ENCODE measurements at places on chromosomes 6 and 20.

GRCh38 chr6:85756982-85757381 is 114.3 kb upstream of the SYNCRIP start:
- DNase-seq: no peak

- DNase-seq: no peak
Measured at GRCh38 chr6:92169506-92169905, 1249.9 kb downstream of the EPHA7 start.

GRCh38 chr6:117711369-117711768 is 36.1 kb downstream of the NUS1 start:
- DNase-seq: no peak

DNA sequence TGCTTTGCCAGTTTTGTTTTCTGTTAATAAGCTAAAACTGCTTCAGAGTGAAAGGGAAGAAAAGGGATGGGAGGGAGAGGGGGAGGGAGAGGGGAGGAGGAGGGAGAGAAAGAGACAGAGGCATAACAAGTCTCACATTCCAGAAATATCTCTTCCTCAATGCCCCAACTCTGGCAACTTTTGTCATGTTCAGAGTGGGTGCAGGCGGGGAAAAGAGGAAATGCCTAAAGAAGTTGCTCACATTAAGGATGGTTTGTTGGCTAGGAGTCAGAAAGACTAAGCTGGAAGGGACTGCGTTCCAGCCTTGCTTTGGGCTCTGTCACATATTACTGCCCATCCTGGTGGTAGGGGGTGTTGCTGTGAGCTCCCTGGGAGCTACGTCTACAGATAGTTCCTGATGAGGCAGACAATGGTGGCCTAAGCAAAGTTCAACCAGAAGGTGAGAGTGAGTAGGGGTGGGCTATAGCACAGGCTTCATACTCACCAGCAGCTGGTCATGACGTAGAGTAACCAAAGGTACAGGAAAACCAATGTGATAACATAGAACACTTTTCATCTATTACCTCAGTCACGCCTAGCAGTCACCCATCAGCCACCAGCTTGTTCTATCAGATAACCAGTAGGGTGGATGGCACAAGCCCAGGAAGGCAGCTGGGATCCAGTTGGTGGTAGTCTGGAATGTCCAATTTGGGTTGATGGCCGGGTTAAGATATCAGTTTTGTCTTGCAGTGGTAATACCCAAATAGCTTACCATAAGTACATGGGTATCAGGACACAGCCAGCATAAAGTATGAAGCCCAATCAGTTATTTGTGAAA is 2.1 kb downstream of the TSPYL4 start:
- DNase-seq: no peak

DNA sequence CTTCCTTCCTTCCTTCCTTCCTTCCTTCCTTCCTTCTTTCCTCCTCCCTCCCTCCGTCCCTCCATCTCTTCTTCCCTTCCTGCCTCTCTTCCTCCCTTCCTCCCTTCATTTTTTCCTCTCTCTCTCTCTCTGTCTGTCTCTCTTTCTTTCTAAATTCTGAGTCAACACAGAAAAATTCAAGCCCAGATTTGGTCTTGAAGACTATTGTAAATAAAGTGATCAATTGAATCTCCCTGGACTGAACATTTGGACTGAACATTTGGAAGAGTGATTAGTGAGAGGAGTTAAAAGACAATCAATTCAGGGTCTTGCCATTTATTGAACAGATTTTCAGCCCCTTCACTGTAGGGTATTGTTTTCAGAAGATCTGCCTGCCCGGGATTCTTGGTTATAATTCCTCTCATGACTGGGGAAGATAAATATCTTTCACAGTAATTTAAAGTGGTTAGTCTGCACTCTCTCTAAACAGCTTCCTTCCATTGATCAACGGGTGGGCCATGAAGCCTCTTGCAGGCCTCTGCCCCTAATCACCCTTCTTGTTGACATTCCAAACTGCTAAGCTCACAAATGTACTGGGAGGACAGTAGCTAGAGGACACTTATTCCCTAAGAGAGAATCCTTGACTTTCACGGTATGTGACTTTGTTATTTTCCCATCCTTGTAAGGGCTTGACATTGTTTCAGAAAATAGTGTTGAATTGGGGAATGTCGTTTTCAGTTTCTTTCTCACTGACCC is 101.7 kb upstream of the BMP2 start:
- no peak for DNase-seq

DNA sequence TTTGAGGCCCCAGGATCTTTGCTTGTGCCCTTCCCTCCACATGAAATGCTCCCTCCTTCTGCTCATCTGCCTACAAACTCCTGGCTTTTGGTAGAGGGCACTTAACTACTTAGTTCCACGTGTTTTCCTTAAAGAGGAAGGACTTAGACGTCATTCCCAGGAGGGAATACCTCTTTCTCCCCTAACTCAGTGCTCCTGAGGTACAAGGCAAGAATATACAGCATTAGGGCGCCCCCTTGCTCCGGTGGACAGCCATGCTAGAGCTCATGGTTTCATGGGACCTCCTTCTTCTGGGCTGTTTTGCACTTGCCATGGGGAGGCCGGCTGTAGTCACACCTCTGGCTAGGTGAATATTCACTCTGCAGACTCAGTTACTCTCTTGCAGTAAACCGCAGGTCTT is 93.8 kb upstream of the LY86 start:
- peak; percentile 8 for DNase-seq

DNA sequence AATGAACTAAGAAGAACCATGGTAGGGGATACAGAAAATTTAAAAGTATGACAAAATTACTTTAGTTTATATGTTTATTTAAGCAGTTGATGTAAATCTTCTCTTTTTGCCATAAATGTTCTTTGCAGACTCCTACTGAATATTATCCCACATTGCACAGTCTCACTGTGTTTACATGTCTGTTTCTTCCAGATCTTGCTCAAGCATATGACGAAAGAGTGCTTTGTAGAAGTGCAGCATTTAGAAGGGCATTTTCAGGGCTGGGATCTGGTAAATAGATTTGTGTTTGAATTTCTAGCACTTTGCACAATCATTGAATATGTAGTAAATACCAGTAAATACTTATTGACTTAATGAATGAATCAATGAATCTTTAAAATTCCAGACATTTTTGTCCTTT is 152.0 kb upstream of the EPHA7 start:
- no peak for DNase-seq

DNA sequence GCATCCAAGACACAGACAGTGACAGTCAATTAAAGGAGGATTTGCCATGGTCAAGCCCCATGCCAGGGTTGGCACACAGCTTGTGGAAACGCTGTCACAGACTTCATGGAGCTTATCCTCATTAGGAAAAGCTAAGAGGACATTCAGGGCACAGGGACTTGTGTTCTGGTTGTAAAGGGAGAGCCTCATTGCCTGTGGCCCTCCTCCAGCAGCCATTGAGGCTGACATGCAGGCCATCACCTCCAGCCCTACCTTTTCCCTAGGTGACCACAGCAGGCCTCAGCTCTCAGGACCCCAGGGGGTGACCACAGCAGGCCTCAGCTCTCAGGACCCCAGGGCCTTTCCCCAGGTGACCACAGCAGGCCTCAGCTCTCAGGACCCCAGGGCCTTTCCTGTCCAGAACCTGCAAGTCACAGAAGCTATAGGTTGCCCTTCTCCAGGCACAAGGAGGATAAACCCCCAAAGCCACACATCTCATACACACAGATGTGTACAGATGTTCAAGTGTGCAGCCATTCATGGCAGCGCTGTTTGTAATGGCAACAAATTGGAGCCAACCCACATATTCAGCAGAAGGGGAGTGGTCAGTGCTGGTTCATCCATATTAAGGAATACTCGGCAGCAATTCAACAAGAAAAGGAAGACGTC is 26.1 kb downstream of the DUSP22 start:
- DNase-seq: no peak

DNA sequence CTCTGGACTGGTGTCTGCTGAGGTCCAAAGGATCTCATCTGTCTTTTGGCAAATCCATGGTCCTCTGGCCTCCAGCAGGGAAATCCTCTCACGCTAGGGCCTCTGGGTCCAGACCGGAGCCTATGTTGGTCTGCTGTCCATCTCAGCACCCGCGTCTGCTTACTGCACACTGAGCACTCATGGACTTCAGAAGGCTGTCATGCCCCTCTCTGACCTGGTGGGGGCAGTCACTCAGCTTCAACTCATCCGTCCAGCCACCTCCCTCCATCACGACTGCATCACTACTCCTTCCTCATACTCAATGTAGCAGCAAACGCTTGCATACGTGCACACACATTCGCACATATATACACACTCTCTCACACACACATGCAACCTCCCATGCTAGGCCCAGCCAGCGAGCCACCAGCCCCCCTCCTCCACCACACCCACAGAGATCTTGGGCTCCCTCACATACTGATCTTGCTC is 33.3 kb downstream of the GABRR2 start:
- DNase-seq: no peak

DNA sequence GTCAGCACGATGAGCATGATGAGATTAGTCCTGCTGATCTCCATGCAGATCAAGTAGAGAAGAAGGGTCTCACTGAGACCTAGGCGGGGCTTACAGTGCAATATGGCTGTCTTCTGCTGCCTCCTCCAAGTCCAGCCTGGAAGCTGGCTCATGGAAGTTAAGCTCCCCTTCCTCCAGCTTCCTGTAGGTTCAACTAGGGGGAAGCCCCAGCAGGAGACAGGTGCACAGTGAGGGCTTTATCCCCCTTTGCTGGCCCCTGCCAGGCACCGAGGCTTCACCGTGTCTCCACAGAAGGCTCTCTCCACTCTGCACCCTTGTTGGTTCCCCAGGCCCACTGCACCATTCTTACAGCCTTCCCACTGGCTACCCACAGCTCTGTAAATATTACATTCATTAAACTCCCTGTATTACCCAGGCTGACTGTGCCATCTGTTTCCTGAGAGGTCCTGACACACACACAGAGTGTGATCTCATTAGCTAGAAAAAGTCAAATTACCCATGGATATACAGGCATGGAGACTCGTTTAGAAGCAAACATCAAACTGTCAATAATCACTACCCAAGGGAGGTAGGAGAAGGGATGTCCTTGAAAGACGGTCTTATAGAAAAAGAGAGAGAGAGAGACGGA is 90.4 kb downstream of the SLC2A10 start:
- no peak for DNase-seq

GRCh38 chr6:56804996-56805395 is 149.9 kb upstream of the BEND6 start:
- no peak for DNase-seq

- no peak for DNase-seq
Measured at GRCh38 chr6:47174502-47175023, 132.4 kb upstream of the ADGRF1 start.

GRCh38 chr20:32582659-32583580 is 2.2 kb downstream of the NOL4L start:
- DNase-seq: peak; percentile 29

Data from stimulated activated CD4-positive, alpha-beta T cell treated with anti-CD3 and anti-CD28 coated beads, Interleukin-4, amount 100 ng/mL, for 4 hours (primary cell).